Upper lobe of right lung (tissue), 1 donor: ENCODE measurements at places on chromosomes 5 and 9.
A peak's percentile ranks its signal among the peaks of the same experiment; 100 is the strongest.

- DNase-seq: no peak
Observed at GRCh38 chr5:168426007-168426863, 60.0 kb upstream of the RARS1 start.

GRCh38 chr5:140639148-140639981 lies at the start of gene TMCO6:
TSS of gene TMCO6 (plus strand) at chr5:140639451. CDS start at chr5:140639528, 77 bp downstream.
- DNase-seq: peak; percentile 99

- DNase-seq: no peak
Observed at GRCh38 chr5:75203604-75204003, 33.1 kb downstream of the ANKRD31 start.

DNA sequence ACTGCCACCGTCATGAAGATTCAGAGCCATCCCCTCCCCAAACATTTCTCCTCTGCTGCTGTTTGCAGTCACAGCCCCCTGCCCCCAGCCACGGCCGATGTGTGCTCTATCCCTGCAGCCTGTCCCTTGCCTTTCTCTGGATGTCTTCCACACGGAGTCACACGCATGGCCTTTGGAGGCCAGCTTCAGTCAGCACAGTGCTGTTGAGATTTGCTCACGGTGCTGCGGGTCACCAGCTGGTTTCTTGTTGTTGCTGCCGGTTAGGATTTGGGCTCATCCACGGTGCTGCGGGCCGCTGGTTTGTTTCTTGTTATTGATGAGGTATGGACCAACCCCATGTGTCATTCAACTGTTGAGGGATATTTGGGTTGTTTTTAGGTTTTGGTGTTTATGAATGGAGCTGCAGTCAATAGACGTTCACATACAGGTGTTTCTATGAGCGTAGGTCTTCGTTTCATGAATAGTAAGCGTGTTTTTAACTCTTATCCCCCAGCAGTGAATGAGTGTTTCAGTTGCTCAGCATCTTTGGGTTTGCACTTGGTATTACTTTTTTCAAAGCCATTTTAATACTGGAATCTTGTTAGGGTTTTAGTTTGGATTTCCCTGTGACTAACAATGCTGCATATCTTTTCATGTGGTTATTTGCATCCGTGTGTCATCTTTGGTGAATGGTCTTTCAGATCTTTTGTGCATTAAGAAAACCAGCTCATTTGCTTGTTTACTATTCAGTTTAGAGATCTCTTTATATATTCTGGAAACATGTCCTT lies 57.6 kb downstream of the AHRR start:
- DNase-seq: peak; percentile 40

DNA sequence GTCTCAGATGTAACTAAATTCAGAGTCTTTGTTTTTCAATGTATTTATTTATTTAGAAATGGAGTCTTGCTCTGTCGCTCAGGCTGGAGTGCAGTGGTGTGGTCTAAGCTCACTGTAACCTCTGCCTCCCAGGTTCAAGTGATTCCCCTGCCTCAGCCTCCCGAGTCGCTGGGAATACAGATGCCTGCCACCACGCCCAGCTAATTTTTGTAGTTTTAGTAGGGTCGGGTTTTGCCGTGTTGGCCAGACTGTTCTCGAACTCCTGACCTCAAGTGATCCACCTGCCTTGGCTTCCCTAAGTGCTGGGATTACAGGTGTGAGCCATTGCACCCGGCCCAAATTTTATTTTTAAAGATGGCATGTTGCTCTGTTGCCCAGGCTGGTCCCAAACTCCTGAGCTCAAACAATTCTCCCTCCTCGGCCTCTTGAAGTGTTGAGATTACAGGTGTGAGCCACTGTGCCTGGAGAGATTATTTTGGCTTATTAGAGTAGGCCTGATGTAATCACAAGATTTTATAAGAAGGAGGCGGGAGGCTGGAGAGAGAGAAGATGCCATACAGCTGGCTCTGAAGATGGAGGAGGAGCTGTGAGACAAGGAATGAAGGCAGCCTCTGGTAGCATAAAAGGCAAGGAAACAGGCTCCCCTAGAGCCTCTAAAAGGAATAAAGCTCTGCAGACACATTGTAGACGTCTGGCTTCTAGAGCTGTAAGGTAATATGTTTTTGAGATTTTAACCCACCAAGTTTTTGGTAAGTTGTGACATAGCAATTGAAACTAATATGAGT lies 12.9 kb upstream of the KLF9 start:
- DNase-seq: no peak

DNA sequence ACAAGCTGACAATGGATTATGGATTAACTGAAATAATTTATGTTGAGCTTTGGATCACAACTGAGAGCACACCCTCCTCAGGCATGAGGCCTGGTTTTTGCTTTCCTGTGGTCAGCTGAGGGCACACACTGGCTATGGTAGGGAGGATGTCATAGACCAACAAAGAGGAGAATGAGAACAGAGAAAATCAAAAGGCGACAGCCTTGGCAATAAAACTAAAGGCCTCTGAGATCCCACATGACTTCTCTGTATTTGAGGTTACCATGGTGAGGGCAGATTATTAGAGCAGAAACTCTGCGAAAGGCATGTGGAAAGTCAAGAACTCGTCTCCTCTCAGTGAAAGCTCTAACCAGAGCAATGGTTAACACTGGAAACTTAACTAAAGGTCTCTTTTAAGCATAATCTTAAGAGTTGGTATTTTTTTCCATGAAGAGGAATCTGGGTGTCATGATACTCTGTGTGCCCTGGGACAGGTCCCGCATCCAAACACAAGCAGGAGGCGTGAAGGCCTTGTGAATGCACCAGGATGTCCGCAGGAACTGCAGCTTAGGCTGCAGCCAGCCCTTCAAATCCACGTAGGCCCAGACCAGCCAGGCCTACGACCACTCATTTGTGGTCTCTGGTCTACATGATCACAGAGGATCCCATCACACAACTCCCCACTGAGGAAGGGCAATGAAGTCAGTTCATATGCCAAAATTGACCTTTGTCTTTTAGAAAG lies 12.4 kb upstream of the MEIKIN start:
- no peak for DNase-seq

DNA sequence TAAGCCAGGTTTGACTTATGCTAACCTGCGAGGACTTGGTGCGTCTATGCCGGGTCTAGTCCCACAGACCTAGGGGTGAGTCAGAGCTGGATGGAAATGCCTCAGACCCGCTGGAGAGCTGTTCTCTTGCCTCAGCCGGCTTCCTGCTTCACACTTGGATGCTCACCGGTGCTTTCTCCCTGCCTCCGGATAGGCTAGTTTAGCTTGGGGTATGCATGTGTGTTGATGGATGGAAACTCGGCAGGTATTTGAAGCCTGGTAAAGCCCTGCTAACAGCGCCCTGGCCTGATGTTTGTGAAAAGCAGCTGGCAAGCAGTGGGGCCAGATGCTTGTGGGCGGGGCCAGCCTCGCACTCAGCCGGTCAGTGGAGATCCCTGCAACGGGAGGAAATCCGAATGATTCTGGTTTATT lies 29.3 kb downstream of the PRRC2B start:
- no peak for DNase-seq

- DNase-seq: no peak
Observed at GRCh38 chr9:76691517-76692313, 72.5 kb upstream of the PCA3 start.

DNA sequence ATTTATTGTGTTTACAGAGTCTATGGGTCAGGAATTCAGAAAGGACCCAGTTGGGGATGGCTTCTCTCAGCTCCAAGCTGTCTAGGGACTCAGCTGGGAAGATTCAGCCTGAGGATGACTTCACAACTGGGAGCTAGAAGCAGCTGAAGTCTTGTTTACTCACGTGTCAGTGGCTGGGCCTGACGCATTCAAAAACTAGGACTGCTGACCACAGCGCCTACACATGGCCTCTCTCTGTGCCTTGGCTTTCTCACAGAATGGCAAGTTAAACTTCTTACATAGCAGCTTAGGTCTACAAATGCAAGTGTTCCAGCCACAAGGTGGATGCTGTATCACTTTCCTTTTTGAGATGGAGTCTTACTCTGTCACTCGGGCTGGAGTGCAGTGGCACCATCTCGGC lies 16.3 kb upstream of the PPP2CA start:
- DNase-seq: no peak

- no peak for DNase-seq
Observed at GRCh38 chr5:160021831-160022446, 13.0 kb downstream of the TTC1 start.

- no peak for DNase-seq
Observed at GRCh38 chr5:53303105-53303504, 177.3 kb upstream of the FST start.

DNA sequence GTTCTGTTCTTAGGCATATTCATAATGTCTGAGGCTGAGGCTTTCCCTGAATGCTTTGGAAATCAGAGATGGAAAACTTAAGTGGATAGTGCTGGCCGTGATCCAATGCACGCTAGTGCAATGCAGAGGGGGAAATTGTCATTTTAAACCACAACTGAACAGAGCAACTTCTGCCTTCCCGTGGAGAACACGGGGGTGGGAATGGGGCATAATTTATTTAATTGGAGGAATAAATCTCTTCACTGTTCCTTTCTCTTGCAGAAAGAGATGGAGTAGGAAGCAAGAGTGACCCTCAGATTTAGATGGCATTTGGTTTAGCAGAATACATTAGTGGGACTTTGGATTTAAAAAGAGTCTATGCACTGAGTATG lies 22.9 kb upstream of the NREP start:
- no peak for DNase-seq

DNA sequence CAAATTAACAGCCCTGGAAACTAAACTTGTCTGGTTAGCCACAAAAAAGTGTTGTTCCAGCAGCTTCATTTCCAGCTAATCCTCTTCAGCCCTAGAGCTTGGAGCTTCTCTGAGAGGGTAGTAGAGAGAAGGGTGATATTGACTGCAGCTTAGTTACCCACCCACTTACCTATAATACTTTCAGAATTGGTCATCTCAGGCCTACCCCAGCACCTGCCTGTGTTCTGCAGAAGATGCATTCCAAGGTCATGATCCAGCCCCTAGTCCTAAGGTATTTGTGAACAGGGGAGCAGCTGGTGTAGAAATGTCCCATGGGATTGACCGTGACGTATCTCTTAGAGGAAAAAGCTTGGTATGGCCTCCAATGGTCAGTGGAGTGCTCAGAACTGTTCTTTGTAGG lies 289.0 kb downstream of the NR3C1 start:
- no peak for DNase-seq

GRCh38 chr5:150651924-150652671 lies 9.0 kb upstream of the MYOZ3 start:
- no peak for DNase-seq

DNA sequence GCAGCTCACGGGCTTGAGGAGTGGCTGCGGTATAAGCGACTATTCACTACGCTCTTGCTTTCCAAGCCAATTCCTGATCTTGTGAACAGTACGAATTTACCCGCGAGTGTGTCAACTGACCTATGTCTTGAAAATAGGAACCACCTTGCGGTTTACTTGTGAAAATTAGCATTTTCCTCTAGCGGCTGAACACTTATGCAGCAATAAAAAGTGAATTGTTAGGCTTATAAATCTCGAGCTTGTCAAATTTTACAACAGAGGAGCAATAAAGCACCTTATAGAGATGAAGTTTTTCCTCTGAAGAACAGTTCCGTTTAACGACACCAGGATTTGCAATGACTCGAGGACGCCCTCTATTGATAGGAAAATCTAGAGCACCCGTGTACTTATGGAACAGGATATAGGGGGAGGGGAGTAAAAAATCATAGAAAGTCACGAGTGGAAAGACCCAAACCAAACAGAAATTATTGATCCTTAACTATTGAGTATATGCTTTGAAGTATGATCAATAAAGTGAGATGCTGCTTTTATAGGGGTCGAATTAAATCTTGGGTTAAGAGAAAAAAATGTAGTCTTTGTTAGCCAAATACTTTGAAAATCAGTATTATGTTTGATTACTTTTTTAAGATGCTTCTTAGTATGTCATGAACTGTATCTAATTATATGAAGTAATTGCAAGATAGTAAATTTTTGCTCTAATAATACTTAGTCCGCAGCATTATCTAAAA lies 1.9 kb upstream of the RGMB start:
- no peak for DNase-seq

DNA sequence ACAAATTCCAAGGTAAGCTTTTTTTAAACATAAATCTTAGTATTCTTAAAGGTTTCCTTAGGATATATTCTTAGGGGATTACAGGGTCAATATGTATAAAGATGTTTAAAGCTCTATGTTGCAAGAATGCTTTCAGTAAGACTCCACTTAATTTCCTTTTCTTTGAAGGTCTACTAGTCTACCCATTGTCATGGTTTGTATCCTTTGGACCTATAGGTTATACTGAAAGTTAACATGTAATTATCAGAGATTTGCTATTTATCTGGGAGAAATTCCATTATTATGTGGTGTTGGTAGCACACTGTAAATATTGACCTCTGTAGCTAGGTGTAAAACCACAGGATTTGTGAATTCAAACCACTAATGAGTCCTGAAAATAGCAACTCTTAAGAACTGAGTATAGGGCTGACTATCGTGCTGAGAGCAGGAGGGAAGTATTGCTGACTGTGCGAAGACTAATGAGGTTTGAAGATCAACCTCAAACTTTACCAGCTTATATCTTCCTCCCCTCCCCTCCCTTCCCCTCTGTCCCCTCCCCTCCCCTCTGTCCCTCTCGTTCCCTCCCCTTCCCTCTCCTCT lies 85.6 kb downstream of the GADD45G start:
- no peak for DNase-seq

GRCh38 chr5:135372654-135373381 lies 26.2 kb downstream of the MACROH2A1 start:
- no peak for DNase-seq

GRCh38 chr5:2536632-2537377 lies 214.7 kb downstream of the IRX2 start:
- DNase-seq: no peak

DNA sequence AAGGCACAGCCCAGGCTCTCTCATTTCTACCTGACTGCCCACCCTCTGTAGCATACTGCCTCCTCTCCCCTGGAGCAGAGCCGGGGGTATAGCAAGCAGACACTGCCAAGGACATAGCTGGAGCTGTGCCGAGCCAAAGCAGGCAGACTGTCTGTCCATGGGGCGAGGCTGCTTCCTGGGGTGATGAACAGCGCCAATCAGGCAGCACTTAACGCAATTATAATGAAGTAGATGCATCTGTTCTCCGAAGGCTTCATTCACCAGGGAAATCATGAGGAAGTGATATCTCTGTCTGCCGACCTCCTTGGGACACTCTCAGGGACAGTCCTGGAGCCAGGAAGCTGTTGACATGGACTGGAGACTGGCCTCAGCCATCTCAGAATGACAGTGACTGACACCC lies 230.7 kb downstream of the ASTN2 start:
- DNase-seq: no peak

DNA sequence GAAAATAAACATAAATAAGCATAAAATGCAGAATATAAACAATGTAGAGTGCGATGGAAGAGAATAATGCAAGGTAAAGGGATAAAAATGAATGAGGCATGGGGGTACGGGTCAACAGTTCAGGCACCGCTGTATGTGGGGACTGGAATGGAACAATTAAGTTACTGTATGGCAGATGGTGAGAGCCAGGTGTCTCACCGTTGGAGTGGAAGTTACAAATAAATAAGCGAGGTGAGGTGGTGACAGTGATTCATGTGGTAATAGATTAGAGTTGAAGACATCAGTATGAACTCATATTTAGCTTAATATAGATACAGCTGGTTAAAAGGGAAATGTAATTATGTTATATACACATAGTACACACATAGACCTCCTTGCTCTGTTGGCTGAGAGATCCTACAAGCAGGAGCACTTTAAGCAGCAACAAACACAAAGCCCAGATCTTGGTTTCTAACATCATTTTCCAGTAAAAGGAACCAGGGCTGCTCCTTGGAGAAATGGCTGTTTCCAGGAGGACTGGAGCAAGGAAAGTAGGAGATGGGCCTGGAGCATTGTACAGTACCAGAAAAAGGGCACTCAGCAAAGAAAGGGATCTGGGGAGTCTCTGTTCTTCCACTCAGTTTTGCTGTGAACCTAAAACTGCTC lies 2.4 kb upstream of the OMD start:
- DNase-seq: no peak

- no peak for DNase-seq
Observed at GRCh38 chr5:53678981-53679660, 118.7 kb downstream of the NDUFS4 start.
